ENCODE measurements at places on chromosomes 1 and 21. TPM values are rescaled to one million over a fixed set of nuclear protein-coding genes. Genes with fewer than 3 reads are reported as not detected.
A peak's percentile ranks its signal among the peaks of the same experiment; 100 is the strongest.

- H3K4me1 ChIP-seq = peaks cover 11% of the 10 kb centered on the region
- no peak overlapping the region for H3K4me3 ChIP-seq
- H3K36me3 ChIP-seq = peaks cover 4% of the 10 kb centered on the region
- no peak overlapping the region for H3K27ac ChIP-seq
- H3K27me3 ChIP-seq = no peaks in the 10 kb centered on the region
- no peak for DNase-seq
Observed at GRCh38 chr1:91853397-91853796, 32.6 kb downstream of the TGFBR3 start.

DNA sequence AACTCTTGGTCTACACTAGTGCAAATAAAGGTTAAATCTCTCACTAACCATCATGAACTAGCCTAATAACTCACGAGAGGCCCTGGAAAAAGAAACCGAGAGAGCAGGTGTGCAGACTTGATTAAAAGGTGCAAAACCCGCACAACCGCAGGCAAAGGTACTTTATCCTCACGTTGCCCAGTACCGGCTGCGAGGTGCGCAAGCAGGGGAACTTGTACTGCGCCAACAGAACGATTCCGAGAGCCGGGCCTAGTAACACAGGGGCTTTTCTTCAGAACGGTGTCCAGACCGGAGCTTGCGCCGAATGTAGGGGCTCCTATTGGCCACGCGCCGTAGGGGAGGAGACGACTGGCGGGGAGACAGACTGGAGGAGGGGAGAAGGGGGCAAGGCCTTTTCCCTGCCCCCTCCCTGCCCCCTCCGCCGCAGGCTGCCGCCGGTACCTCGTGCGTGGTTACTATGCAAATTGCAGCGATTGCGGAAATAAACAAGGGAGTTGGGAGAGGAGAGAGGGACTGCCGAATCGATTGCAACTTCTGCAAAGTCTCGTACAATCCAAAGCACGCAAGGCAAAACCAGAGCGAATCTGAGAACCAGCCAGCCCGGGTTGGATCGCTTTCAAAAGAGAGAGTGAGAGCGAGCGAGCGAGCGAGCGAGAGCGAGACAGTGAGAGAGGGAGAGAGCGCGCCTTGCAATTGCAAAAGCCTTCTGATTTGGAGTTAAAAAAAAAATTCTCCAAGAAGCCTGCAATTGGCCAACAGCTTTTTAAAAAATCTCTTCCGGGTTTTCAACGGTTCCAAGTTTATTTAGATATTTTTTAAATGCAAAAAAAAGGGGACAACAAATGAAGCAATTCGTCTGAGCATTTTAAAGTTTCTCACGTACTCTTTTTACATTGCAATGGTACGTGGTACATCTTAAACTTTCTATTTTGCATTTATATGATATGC, 5.4 kb upstream of the NFIA start:
- H3K36me3 ChIP-seq = no peaks in the 10 kb centered on the region
- H3K27ac ChIP-seq = peak overlapping the region; percentile 96
- H3K27me3 ChIP-seq = no peaks in the 10 kb centered on the region
- peaks cover 48% of the 10 kb centered on the region for H3K4me1 ChIP-seq

DNA sequence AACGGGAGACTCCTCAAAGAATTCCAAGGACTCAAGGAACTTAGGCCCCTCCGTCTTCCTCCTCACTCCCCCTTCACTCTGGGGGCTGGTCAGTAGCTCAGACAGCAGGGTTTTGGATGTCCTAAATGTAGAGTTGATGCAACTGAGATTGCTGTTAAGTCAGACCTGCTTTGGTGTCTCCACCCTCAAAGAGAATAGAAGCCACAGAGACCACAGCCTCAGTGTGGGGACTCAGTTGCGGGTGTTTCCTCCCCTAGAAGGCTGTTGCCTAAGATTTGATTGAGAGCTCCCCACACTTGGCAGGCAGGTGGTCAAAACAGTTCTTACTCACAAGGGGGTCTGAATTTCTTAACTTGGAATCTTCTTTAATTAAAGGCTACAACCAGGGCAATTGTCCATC, 7.6 kb downstream of the MAN1C1 start:
- H3K27me3 ChIP-seq = peaks cover 25% of the 10 kb centered on the region
- H3K4me1 ChIP-seq = peaks cover 35% of the 10 kb centered on the region
- peak; percentile 27 for DNase-seq
- H3K27ac ChIP-seq = no peak overlapping the region
- H3K4me3 ChIP-seq = no peak overlapping the region
- H3K36me3 ChIP-seq = peaks cover 40% of the 10 kb centered on the region

DNA sequence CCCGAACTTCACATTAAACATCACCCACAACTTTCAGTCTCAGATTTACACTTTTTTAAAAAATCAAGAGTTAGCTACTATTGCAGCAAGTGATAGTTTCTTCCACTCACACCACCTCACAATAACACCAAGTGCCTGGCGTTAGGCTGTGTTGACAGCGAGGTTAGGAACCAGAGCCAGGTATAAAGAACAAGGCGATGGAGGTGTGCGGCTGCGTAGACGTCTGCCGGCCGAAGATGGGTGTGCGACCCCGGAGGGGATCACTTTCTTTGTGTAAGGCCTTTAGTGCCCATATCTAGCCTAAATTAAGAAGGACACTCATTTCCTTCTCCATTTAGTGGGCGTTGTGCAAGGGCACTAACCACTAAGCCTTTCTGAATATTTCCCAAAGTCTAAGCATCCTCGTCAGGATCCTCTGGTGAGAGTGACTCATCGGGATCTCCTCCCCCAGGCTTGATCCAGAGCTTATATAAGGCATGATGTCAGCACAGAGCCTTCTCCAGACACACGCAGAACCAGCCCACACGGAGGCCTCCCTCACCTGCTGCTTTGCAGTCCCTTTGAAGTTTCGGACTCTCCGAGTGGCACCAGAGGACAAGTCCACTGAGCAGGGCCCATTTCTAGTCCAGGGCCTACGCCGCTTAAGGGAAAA, 11.8 kb downstream of the NHLH2 start:
- peaks cover 9% of the 10 kb centered on the region for H3K4me1 ChIP-seq
- no peaks in the 10 kb centered on the region for H3K36me3 ChIP-seq
- peaks cover 79% of the 10 kb centered on the region for H3K27me3 ChIP-seq
- no peak for DNase-seq
- peak overlapping the region; percentile 71 for H3K4me3 ChIP-seq
- H3K27ac ChIP-seq = no peak overlapping the region

TNFRSF18 gene
- not detected for total RNA-seq

All from osteocyte (in vitro differentiated cells).